ENCODE measurements at places on chromosomes 7 and 10.
A peak's percentile ranks its signal among the peaks of the same experiment; 100 is the strongest.

DNA sequence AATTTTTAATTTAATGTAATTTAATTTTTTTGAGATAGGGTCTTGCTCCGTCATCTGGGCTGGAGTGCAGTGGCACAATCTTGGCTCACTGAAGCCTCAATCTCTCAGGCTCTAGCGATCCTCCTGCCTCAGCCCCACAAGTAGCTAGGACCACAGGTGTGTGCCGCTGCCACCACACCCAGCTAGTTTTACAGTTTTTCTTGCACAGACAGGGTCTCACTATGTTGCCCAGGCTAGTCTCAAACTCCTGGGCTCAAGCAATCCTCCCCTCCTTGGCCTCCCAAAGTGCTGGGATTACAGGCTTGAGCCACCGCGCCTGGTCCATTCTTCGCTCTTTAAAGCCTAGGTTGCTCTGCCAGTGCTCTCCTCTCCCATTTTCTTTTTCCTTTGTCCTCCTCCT, 12.9 kb downstream of the CALML3 start:
- DNase-seq: no peak

- no peak for DNase-seq
Measured at GRCh38 chr10:97195706-97196222, 10.0 kb upstream of the SLIT1 start.

DNA sequence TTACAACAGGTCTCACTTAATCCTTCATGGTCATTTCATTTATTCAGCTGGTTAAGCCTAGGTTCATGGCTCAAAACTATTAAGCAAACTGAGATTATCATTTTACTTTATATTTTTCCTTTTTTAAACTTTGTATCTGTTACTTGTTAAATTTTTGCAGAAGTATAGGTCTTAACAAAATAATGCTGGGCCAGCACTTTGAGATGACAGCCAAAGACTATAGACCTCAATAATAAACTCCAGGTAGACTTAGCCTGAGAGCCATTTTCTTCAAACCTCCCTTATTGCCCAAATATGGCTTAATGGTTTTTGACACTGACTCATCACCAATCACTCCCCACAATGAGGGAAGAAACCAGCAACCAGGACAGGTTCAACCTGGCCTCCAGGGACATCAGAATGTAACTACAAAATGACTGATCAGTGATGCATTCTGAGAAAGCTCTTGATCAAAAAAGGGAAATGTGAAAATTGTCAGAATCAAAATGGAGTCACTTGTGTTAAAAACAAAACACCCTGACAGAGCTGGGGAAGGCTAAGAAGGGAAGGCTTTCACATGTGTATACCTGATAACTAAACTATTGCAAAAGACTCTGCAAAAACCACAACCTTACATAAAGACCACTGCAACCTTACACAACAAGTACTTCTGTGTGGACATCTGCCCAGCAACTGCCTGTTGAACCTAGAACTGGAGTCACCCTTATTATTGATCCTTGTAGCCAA, 2.1 kb upstream of the CCDC126 start:
- no peak for DNase-seq

DNA sequence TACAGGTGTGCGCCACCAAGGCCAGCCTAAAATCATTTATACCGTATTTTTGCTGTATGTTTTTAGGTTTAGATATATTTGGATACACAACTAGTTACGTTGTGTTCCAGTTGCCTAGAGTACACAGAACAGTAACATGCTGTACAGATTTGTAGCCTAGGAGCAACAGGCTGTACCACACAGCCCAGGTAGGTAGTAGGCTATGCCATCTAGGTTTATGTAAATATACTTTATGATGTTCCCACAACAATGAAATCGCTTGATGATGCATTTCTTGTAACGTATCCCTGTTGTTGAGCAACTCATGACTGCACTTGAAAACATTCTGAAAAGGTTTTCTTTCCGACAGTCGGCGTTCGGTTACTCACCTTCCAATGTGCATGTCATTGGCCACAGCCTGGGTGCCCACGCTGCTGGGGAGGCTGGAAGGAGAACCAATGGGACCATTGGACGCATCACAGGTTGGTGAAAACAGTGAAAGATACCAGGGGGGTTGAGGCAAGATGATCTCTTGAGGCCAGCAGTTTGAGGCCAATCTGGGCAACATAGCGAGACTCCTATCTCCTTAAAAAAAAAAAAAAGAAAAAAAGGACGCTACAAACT, 7.7 kb downstream of the PNLIP start:
- DNase-seq: no peak

- peak; percentile 43 for DNase-seq
Measured at GRCh38 chr10:77160679-77161078, 476.9 kb downstream of the KCNMA1 start.

GRCh38 chr7:101164071-101164840, 1.1 kb downstream of the VGF start:
- peak; percentile 59 for DNase-seq

DNA sequence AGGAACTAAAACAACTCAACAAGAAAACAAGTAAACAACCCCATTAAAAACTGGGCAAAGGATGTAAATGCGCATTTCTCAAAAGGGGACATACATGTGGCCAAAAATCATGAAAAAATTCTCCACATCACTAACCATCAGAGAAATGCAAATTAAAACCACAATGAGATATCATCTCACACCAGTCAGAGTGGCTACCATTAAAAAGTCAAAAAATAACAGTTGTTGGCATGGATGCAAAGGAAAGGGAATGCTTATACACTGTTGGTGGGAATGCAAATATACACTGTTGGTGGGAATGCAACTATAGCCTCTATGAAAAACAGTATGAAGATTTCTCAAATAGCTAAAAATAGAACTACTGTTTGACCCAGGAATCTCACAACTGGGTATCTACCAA, 60.0 kb upstream of the LANCL2 start:
- DNase-seq: no peak

- peak; percentile 65 for DNase-seq
Measured at GRCh38 chr7:7176406-7177043, 5.8 kb upstream of the C1GALT1 start.

DNA sequence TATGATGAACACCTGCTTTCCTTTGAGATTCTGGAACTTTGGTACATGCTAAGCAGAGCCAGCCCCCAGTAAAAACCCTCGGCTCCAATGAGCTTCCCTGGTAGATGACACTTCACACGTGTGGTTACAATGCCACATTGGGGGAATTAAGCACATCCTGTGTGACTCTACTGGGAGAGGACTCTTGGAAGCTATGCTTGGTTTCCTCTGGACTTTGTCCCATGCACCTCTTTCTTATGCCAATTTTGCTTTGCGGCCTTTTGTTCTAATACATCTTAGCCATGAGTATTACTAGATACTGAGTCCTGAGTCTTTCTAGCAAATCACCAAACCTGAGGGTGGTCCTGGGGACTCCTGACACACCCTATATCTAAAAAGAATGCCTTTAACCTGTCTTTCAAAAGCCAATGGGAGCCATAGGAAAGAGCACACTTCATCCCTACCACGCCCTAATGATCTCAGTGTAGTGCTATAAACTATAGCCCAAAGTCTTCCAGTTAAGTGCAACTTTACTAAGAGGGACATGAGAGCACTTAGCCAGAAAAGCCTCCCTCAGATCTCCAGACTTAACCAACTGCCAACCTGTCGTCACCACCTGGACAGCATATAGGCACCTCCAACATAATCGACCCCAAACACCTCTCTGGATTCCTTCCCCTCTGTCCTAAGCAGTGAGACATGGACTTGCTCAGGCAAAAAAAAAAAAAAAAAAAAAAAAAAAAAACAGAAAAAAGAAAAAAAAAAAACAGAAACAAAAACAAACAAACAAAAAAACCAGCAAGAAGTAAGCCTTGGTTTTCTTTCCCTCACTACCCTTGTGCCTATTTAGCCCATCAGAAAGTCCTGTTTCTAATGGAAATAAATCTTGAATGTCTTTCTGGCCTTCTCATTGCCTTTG, 37.4 kb downstream of the CCDC6 start:
- DNase-seq: no peak

DNA sequence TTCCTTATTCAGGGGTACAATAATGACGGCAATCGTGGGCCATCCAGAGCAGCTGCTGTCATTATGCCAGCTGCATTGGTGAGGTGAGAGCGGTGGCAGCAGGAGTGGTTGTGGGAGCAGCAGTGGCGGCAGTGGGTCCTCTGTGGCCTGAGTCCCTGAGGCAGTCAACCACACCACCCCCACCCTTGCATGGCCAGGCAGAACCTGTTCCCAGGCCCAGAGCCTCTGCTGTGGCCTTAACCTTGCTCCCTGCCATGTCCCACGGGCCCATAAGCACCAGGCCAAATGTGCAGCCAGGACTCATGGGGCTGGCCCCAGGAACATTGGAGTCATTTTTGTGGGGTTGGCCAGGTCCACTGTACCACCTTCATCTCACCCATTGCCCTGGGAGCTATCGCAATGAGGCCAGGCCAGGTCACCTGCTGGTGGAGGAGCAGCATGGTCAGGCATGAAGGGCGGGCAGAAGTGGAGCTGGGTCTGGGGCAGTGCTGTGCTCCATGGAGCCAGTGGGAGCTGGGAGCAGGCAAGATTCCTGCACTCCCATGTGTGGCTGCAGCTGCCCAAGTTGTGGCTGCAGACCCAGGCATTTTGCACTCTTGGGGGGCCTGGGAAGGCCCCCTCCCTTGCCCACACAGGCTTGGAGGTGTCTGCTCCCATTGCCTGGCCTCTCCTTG, 213.5 kb downstream of the GPR158 start:
- no peak for DNase-seq

GRCh38 chr10:5413012-5413938, 918 bp downstream of the NET1 start:
- DNase-seq: peak; percentile 19

GRCh38 chr10:66678521-66678920, 247.3 kb upstream of the LRRTM3 start:
- DNase-seq: no peak
